Left kidney (tissue), 8 donors: ENCODE measurements at places on chromosomes 12 and 14.

- DNase-seq: no peak
Measured at GRCh38 chr12:109653890-109654289, 59.7 kb upstream of the FAM222A start.

DNA sequence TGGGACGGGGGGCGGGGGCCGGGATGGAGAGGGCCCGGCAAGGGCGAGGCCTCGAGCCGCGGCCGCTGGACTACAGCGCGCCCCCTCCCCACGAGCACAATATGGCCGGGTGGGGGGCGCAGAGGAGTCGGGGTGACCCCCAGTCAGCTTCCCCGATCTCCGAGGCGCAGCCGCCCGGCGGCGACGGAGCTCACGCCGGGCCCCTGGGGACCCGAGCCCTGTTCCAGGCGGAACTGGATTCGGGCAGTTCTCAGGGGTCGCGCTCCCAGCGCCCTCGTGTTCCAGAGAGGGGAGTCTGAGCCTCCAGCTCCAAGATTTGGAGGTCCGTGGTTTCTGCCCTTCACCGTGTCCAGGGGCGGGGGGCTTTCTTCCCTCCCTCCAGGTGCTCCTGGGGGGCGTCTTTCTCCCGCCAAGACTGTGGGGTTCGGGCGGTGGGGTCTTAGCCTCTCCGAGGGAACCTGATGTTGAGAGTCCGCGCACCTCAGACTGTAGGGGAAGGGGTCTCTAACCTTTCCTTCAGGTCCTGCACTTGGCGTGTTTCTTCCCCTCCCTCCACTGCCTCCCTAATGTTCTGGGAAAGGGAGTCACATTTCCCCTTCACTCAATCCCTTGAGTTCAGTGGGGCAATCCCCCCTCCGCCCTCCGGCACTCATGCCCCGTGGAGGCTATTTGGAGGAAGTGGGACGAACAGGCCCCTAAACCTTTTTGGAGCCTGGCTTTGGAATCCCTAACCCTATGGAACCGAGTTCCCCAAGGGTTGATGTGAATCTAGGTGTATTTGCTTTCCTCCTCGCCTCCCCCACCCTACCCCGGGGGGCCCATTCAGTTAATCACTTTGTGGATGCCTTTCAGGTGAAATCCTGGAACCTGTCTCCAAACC lies 584 bp downstream of the ACVR1B start:
- no peak for DNase-seq

DNA sequence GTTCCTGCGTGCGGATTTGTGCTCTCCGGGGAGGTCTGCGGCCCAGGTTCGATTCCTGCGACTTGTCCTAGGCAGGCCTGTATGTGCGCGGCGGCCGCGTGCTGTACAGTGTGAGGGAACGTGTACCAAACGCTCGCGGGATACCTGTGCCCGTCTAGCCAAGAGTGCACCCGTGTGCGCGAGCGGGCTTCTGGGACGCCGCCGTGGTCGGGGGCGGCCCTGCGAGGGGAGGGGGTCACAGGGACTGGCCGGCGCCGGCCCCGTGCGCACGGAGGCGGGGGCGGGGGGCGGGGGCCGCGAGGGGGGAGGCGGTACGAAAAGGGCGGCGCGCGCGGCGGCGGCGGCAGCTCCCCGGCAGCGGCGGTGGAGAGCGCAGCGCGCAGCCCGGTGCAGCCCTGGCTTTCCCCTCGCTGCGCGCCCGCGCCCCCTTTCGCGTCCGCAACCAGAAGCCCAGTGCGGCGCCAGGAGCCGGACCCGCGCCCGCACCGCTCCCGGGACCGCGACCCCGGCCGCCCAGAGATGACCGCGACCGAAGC lies at the start of gene DLK1:
Gene DLK1, plus strand, starts transcription at position 343 of the 536 bp plus-strand sequence. Its CDS starts 177 bp downstream, at position 520.
- DNase-seq: no peak

DNA sequence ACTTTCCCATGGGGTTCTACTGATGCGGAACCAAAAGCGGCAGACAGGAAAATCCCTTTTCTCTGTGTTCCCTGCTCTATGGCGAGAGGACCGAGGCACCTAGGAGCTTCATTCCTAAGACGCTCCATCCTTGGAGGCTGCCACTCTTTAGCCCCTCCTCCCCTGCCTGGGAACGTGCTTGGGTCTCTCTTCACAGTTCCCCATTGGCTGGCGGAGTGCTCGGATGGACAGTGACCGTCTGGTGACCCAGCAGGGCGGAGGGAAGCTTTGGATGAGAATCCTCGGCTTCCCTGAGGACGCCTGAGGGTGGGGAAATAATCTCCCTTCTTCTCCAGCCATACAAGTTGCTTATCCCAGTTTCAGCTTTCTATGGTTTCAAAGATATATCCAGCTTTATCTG lies 37.3 kb downstream of the KCNA5 start:
- DNase-seq: no peak

DNA sequence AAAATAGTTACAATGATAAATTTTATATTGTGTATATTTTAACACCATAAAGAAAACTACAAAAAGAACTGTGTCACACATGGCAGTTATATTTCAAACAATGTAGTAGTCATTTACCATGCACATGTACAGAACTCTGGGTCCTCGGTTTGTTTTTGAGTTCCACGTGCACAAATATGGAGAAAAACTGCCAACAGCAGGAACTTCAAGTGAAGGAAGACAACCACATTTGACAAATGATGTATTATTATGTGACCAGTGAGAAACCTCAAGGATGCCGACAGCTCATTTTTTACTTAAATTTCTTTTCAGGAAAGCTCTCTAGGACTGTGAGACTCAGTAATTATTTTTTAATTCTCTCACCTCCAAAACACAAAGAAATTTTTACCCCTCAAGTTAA lies 244.2 kb upstream of the USP15 start:
- no peak for DNase-seq

GRCh38 chr12:93390031-93390430 lies 12.3 kb downstream of the NUDT4 start:
- no peak for DNase-seq

- DNase-seq: no peak
Measured at GRCh38 chr14:60294411-60295069, 45.5 kb downstream of the PPM1A start.

- no peak for DNase-seq
Measured at GRCh38 chr14:29684926-29685325, 242.7 kb downstream of the PRKD1 start.

DNA sequence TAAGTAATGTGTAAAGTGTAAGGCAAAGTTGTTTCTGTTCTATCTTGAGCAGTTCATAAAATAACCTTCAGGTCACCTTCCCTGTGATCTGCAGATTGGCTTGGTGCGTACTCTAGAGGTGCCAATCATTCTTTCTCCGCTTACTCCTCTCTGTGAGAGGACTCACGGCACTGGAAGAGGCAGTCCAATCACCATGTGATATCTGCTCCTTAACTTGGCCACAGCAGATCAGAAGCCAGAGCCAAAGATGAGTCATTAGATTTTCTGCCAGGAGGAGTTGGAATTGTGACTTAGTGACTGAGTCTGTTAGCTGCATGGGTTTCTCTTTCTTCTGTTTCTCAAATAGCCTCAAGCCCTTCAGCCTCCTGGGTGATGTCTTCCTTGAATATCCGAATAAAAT lies 165.5 kb downstream of the SLC41A2 start:
- no peak for DNase-seq

DNA sequence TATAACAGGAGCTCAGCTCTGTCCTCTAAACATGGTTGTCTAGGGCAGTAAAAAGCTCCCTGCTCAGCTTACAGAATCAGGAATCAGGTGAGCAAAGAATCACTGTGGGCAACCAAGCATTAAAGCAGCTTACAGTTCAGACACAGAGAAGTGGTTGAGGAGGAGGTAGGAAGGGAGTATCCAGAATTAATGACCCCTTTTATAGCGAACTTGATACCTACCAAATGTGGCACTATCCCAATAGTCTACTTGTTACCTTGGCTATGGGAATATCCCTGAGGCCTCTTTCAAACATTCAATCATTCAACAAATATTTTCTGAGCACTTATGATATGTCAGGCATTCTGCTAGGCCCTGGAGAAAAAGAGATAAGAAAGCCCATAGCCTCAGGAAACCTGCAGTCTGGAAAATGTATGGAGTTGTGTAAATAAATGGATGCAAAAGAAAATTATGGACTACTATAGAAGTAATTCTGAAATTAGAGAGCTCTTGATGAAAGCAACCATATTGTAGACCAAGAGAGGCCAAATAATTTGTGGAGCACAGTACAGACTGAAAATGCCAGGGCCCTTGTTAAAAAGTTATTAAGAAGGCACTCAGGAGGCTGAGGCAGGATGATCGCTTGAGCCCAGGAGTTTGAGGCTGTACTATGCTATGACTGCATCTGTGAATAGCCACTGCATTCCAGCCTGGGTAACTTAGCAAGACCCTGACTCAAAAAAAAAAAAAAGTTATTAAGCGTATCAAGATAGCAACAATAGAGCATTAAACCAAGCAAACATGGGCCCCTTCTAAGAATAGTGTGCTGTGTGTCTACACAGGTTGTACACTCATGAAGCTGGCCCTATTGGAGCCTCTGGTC lies 134.0 kb upstream of the CPSF6 start:
- peak; percentile 82 for DNase-seq
